CD4-positive, alpha-beta memory T cell (primary cell): ENCODE measurements at places on chromosomes 2 and 18.
A peak's percentile ranks its signal among the peaks of the same experiment; 100 is the strongest.

DNA sequence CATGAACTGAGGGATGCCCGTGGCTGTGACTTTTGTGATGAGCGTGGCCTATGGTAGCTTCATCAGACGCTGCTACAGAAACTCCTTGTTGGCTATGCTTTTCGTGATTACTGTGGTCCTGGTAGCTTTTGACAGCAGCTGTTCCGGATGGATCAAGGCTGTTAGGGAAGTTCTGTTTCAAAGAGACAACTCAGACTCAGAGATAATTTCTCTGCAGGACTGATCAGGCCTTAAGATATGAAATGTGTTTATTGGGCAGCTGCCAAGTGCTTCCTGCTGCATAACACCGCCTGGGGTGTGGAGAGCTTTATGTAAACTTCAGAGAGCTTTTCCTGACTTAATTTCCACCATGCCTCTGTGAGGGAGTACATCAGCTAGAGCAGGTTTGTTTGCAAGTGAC, 243.8 kb downstream of the TSN start:
- DNase-seq = no peak

DNA sequence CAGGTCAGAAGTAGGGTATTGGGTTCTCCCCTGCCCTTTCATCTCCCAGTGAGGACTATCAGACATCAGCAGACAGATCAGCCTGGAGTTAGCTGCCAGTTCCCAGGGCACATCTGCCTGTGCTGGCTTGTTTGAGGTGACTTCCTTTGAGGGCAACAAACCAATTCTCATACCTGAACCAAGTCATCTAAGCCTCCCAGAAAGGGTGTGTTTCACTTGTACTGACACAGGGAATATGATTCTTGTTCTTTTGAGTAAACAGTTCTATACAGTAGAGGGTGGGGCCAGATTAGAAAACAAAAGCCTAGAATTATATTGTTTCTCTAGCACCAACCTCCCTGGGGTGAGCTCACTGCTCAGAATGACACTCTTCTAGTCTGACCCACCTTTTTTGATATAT, 591.9 kb downstream of the SLC4A3 start:
- no peak for DNase-seq

DNA sequence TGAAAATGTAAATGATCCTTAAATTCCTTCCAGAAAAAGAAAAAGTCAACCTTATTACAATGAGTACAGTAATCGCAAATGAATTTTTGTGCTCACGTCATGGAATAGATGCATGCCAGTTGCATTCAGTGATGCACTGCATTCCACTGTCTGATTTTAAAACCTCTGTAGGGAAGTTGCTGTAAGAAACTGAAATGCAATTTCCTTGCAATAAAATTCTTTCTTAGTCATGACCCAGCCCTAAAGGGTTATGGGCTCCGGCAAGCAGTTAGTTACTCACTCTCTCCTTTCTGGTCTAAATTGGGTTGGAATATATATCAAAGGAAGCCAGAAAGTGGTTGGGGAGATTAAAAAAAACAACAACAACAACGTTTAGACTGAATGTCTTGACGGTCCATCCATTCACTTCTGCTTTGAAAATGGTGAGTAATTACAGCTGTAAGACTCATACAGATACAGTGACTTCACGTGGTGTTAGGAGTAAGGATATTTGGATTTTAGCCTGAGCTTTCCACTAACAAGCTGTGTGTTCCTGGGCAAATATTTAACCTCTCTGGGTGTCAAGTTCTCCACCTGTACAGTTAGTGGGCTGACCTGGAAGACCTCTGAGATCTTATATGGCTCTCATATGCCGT, 8.6 kb upstream of the RND3 start:
- DNase-seq = no peak

GRCh38 chr2:231665245-231666170, 42.8 kb upstream of the PTMA start:
- no peak for DNase-seq

DNA sequence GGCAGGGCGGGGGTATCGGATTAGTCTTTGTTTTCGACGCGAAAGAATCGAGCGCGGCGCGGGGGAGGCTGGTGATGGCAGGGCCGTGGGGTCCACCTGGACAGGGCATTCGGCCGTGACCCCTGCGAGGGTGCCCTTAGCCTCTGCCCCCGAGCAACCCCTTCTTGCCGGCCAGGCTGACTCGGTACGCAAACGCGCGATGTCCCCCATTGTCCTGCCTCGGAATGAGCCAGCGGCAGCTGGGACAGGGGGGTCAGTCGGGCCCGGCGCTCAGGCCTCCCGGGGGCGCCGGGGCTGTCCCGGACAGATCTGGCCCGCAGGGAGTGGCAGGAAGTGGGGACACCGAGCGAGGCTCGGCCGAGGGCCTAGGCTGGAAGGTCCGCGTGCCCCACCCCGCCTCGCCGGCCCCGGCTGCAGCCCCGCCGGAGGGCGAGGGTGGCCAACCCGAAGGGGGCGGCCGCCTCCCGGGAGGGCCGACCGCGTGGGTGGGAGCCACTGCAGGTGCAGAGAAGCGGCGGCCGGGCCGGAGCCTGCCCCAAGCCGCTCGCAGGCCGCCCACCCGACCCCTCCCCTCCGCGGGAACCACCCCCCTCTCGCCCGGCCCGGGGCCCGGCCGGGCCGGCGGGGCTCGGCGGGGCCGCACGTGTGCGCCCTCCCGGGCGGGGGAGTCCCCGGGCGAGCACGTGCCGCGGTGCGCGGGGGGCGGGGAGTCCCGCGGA, at the start of gene TET3:
Gene TET3, plus strand, starts transcription at position 708 of the 719 bp plus-strand sequence. CDS start 1,494 bp downstream, outside the sequence.
- no peak for DNase-seq

DNA sequence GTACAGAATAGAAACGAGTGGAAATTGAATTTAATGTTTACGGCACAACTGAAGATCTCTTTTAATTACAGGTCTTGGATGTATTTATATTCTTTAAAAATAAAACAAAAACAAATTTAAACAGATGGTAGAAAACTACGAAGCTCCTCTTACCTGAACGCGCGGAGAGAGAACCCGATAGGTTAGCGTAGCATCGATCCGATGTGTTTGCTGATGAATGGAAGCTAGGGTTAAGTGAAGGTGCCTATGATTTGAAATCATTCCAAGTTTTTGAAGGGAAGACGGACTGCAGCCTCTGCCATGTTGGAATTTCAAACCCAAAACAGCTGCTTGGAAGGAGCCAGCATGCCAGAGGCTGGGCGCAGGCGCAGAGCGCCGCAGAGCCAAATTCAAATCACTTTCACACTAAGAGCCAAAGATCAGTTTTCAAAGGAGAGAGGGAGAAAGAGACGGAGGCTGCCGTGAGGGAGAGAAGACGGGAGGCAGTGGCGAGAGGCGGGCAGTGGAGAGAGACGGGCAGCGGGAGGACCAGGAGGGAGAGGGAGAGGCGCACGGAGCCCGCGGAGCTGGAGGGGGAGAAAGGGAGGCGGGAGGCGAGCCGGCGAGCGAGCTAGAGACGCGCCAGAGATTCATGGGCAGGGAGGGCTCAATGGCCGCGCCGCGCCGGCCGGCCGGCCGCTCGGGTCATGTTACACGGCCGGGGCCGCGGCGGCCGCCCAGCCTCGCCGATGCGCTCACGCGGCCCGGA, at the start of gene FIGN:
Gene FIGN, minus strand, starts transcription at position 324 of the 748 bp plus-strand sequence. CDS start 1,081 bp downstream, outside the sequence.
- DNase-seq = no peak

- DNase-seq = no peak
Observed at GRCh38 chr2:178536037-178536436, 55.8 kb downstream of the PLEKHA3 start.

DNA sequence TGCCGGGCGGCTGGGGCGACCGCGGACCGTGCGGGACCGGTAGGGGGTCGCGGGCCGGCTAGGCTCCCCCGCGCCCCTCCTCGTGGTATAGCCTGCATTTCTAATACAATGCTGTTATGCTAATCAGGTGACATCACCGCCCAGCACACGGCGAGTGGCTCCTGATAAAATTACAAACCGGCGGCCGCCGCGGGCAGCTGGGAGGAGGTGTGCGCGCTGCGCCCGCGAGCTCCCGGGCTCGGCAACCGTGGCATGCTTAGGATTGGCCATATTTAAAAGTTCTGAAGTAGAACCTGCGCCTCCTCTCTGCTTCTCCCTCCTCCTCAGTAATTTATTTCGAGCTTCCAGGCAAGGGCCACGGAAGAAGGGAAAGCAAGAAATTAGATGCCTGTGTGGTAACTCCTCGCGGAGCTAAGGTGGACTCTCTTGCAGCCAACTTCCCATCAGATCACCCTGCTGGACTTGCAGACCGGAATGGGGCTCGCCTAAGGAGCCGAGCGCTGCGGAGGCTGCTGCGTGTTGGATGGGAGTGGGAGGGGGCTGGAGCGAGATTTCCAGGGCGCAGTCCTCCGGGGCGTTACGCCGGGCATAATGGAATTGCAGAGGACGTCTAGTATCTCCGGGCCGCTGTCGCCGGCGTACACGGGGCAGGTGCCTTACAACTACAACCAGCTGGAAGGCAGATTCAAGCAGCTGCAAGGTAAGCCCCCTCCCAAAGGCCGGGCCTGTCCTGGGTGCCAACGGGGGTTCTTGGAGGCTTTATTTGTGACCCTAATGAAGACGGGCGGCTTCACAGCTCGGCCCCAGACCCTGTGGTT, 102.3 kb downstream of the SPTBN1 start:
- peak; percentile 75 for DNase-seq

- no peak for DNase-seq
Observed at GRCh38 chr2:100408104-100408503, 9.4 kb downstream of the CHST10 start.

GRCh38 chr2:165868211-165868610, 74.2 kb upstream of the GALNT3 start:
- no peak for DNase-seq

- DNase-seq = no peak
Observed at GRCh38 chr18:35808796-35809195, 163.7 kb upstream of the RMP24 start.

DNA sequence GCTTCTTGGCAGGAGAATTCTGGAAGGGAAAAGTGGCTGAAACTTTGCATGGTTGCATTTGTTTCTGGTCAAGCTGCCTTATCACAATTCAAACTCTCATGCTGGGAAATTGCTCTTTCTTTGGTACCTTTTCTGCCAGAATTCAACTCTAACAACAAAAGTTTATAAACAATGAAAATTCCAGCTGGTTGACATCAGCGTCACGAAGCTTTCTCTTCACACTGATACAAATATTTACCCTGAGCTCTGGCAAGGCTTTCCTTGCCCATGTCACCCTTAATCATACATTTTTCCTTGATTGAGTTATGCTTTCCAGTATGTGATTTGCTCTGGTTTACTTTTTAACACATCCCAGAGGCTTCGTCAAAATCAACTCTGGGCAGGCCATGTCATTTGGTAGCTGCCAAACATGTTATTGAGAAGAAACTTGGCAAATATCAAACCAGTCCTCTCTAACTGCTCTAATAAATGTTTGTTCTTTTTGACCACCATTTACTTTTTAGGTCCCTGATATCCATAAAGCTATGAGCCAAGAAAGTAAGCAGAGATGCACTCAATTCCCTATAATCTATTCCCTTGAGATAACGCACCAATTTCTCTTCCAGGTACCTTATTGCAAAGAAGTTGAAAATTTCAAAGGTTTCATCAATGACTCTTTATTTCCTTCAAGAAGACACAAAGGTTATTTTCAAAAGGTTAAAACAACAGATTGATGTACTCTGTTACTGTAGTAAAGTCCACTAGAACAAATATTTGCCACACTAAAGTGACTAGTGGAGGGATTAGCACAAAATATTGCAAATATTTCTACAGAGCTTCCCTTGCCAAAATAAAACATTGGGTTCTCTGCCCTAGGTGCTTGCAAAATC, 1241.1 kb upstream of the ZEB2 start:
- DNase-seq = no peak

- DNase-seq = no peak
Observed at GRCh38 chr18:51478908-51479307, 281.4 kb upstream of the MEX3C start.

DNA sequence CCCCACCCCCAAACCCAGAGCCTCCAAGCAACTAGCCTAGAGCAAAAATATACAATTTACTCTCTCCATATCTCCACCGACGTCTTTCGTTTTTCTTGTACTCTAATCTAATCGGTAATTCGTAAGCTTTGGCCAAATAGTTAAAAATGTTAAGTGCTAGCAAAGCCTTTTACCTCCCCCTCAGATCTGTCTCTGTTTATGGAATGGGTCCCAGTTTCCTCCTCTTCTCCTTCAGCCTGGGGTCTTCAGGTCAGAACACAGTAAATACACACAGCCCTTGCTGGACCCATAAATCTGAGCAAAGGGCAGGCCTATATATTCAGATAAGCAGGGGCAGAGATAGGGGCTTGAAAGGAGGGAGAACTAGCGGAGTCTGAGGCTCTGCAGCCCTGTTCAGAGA, 267.4 kb downstream of the MEIS1 start:
- no peak for DNase-seq

- DNase-seq = no peak
Observed at GRCh38 chr2:128563348-128563687, 244.7 kb upstream of the HS6ST1 start.

DNA sequence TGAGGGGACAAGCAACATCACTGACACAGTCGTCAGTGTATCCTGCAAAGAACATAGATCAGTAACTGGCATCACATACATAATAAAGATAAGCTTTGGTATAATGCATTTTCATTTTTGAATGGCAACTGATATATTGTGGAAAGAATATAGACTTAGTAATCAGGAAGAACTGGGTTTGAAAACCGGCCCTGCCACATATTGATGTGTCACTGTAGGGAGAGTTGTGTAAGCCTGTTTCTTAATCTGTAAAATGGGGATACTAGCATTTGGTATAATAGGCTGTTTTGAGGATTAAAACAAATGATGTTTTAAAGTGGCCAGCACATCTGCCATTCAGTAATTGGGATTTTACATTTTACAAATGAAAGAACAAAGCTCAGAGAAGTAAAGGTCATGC, 277.8 kb upstream of the CNTNAP5 start:
- no peak for DNase-seq

GRCh38 chr2:241755166-241755565, 20.7 kb downstream of the D2HGDH start:
- no peak for DNase-seq

DNA sequence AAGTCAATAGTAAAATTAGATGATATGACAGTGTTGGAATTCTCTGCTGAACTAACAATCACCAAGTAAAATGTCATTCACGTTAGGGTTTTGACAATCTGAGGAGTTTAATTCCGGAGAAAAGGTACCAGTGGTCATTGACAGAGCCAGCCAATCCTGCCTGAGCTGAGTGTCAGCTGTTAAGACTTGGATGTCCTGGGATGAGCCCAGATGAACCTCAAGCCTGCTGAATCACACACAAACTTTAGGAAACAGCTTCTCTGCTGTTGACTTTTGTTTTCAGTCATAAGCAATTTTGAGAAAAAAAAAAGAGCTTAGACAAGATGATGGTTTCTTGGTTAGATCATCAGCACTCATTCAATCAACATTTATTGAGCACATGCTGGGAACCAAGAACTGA, 600.0 kb upstream of the SLC39A10 start:
- DNase-seq = no peak

- no peak for DNase-seq
Observed at GRCh38 chr18:50619861-50620275, 60.0 kb downstream of the MAPK4 start.

- DNase-seq = no peak
Observed at GRCh38 chr2:76752506-76752905, 769.7 kb downstream of the LRRTM4 start.

- no peak for DNase-seq
Observed at GRCh38 chr18:40851014-40851429, 1104.0 kb upstream of the PIK3C3 start.

GRCh38 chr2:60541056-60541651, 12.3 kb downstream of the BCL11A start:
- no peak for DNase-seq

- DNase-seq = no peak
Observed at GRCh38 chr2:236951830-236952475, 133.7 kb upstream of the COPS8 start.

- no peak for DNase-seq
Observed at GRCh38 chr2:155389224-155389623, 690.7 kb downstream of the KCNJ3 start.

- no peak for DNase-seq
Observed at GRCh38 chr2:105504459-105504858, 105.6 kb upstream of the FHL2 start.
